ENCODE measurements at places on chromosomes 5 and 9. TPM values are rescaled to one million over a fixed set of nuclear protein-coding genes. Genes with fewer than 3 reads are reported as not detected.

CCL19 gene
- total RNA-seq, result not detected

SPATA31A3 gene
- not detected for total RNA-seq

GABBR2 gene
- 0.17 TPM for total RNA-seq

C5orf52 gene
- total RNA-seq, result not detected

PCDHGA3 gene
- total RNA-seq, result 1.0 TPM

NUTM2G gene
- total RNA-seq, result not detected

SPATA31D4 gene
- not detected for total RNA-seq

FOXD4L6 gene
- total RNA-seq, result 0.10 TPM

TGFBI gene
- total RNA-seq, result 468 TPM

DNA sequence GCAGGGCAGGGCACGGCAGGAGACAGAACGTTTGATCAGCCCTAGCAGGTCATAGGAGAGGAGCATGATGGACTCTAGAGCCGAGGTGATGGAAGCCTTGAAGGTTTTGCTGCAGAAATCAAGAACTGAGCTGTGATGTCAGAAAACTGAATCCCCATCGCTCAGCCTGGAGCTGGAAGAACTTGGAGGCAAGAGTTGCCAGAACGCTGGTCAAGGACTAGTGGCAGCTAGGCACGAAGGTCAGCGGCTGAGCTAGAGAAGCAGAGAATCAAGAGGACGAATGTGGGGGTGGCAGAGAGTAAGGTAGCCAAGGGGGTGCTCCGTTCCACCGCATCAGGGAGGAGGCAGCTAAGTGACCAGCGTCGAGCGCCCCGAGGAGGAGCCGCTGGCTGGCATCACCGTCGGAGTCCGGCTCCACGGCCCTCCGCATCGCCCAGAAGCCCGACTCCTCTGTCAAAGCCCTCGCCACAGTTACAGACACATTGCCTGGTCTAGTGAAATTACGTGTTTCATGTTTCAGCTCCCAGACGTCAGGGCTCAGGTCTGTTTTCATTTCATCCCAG, 1.2 kb upstream of the GALNT10 start:
- DNase-seq, result peak; percentile 12

DNA sequence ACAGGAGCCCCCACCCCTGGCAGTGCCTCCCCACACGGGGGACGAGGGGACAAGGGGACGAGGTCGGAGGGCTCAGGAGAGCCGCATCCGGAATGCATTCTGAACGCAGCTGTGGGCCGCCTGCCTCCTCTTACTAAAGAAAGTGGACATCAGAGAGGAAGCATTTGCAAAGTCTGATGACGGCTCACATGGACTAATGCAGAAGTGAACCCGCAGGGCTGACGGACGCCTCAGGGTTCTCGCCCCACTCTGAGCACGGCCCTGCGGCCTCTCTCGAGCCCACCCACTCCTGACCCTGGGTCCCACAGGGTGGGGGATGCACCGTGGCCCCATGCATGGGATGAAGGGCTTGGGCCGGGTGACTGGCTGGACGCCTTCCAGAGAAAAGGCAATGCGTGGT, 5.9 kb downstream of the LPCAT1 start:
- DNase-seq, result no peak

GRCh38 chr5:33941090-33941489, 4.9 kb downstream of the RXFP3 start:
- DNase-seq, result no peak

- no peak for DNase-seq
Measured at GRCh38 chr9:127169575-127169883, 47.1 kb upstream of the ANGPTL2 start.

GRCh38 chr5:149646564-149646963, 65.3 kb downstream of the ARHGEF37 start:
- peak; percentile 68 for DNase-seq

GRCh38 chr5:64765804-64766504, 2.5 kb downstream of the SREK1IP1 start:
- peak; percentile 67 for DNase-seq

DNA sequence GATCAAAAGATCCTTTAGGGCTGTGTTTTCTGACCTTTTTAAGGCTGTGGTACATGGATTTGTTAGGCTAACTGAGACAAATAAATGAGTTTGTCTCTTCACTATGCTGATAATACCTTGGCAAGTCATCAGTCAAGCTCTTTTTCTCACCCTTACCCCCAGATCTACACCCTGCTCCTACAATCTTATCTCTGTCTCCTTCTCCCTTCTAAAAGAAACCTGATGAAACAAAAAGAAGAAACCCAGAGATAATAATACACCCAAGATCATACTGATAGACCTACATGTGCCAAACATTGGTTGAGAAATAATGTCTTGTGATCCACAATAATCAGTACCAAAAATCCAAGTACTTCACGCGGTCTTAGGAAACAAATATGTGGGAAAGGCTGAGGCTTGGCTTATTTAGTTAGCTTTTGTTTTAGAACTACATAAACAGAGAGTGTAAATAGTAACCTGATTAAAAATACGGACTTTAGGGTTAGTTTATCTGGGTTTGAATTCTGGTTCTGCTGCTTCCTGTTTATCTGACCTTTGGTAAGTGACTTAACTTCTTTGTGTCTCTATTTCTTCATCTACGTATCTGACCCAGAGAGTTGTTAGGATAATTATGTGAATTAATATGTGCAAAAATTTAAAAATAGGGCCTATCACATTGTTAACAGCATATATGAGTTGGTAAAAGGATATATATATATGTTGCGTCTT, 24.8 kb upstream of the PDCD1LG2 start:
- DNase-seq, result no peak

- DNase-seq, result no peak
Measured at GRCh38 chr9:115517335-115518075, 399.5 kb upstream of the TNC start.

DNA sequence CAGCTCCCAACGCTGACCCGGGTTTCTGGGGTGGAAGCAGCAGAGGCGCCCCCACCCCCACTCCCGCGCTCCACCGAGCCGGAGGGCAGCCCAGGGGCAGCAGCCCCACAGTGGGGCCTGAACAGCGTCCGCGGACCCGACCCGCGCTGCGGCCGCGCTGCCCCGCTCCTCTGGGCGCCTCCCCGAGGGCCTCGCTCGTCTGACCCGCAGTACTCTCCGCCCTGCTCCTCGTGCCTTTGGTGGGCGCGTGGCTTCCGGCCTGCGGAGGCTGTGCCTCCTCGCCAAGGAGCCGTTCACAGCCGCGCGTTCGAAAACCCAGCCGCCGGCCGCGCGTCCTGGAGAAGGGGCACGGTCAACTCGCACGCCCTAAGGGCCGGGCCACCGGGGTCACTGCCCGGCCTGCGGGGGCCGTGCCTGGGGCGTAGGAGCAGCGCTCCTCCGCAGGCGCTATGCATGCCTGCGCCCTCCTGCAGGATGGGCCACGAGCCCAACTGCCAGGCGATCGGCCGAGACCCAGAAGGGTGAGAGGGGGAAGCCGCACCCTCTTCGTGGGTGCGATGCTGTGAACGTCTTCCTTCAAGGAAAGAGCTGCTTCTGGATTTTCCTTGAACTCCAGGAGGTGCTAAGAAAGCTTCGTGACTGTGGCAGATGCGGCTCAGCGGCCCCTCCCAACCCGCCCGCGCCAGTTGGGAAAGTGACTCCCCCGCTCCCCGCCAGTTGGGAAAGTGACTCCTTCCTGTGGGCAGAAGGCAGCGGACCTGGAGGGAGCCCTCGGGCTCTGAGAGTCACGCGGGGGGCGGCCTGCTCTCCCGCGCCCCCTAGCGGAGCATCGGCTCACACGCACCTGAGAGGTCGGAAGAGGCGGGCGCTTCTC, 82.7 kb downstream of the HSD17B3 start:
- DNase-seq, result peak; percentile 33

DNA sequence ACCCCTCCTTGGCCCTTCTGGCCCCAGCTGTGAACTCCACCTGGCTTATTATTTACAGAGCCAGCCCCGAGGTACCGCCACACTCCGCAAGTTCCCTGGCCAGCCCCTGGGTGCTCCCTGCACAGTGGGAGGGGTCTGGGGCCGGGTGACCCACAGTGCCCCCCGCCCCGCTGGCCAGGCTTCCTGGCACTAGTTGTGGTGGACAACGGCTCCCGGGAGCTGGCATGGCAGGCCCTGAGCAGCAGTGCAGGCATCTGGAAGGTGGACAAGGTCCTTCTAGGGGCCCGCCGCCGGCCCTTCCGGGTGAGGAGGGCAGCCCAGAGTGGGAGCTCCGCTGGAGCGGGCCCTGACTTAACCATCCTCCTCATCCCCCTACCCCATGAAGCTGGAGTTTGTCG, 3.9 kb downstream of the MAMDC4 start:
- DNase-seq, result no peak

DNA sequence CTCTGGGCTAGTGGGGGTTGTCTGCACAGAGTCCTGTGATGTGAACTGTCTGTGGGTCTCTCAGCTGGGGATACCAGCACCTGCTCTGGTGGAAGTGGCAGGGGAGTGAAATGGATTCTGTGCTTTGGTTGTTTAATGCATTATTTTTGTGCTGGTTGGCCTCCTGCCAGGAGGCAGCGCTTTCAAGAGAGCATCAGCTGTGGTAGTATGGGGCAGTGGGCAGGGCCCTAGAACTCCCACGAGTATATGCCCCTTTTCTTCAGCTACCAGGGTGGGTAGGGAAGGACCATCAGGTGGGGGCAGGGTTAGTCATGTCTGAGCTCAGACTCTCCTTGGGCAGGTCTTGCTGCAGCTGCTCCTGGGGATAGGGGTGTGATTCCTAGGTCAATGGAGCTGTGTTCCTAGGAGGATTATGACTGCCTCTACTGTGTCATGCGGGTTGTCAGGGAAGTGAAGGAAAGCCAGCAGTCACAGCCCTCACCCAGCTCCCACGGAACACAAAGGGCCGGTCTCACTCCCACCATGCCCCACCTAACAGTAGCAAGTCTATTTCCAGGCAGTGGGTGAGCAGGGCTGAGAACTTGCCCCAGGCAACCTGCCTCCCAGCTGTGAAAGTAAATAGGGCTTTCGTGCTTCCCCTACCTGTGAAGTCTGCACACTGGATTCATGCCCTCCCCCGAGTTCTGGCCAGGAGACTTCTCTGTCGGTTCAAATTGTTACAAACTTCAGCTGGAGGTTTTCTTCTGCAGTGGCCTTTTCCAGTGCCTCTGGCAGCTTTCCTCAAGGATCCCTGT, 25.7 kb upstream of the FAM81B start:
- DNase-seq, result peak; percentile 3

DNA sequence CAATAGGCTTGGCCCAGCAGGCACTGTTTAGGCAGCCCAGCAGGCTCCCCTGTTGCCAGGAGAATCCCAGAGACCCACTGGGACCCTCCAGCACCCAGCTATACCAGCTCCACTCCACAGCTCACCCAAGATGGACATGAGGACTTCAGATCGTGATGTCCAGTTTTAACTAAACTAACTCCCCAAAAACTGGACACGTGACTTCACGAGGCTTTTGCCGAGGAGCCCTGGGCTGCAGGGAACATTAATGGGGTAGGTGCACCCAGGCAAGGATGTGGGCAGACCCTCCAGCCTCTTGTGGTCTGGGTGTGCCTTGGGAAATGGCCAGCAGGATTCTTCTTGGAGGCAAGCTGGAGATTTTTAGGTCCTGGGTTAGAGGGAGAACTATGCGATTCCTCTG, 8.9 kb upstream of the NKD2 start:
- no peak for DNase-seq

GRCh38 chr5:757346-757930, 27.1 kb downstream of the ZDHHC11B start:
- no peak for DNase-seq

- no peak for DNase-seq
Measured at GRCh38 chr9:100294806-100295205, 57.9 kb downstream of the TEX10 start.

GRCh38 chr5:41334221-41334620, 120.9 kb upstream of the C6 start:
- no peak for DNase-seq

GRCh38 chr5:97979740-97980139, 793.7 kb upstream of the RGMB start:
- DNase-seq, result no peak

DNA sequence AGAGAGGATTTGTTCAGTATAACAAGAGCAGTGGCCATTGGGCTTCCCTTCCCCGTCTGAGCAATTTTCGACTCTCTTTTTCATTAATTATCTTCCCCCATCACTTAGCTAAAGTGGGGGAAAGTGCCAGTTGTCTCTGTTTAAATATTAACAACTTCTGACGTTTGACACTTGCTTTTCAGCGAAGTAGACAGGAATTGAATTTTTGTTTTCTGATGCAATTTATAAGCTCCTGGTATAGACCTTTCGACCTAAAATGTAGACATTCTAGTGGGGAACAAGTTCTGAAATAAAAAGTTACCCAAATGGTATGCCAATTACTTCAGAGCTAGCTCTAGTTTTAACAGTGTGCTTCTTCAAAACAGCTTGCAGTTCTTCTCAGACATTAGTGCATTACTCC, 100.6 kb downstream of the ITGA1 start:
- DNase-seq, result peak; percentile 22

GRCh38 chr9:73230251-73230650, 78.6 kb downstream of the ANXA1 start:
- DNase-seq, result peak; percentile 11

GRCh38 chr9:8552732-8553131, 753.2 kb upstream of the DMAC1 start:
- no peak for DNase-seq

GRCh38 chr9:34988218-34989002, 1.1 kb upstream of the DNAJB5 start:
- no peak for DNase-seq

- no peak for DNase-seq
Measured at GRCh38 chr5:3414371-3414770, 181.3 kb upstream of the IRX1 start.

DNA sequence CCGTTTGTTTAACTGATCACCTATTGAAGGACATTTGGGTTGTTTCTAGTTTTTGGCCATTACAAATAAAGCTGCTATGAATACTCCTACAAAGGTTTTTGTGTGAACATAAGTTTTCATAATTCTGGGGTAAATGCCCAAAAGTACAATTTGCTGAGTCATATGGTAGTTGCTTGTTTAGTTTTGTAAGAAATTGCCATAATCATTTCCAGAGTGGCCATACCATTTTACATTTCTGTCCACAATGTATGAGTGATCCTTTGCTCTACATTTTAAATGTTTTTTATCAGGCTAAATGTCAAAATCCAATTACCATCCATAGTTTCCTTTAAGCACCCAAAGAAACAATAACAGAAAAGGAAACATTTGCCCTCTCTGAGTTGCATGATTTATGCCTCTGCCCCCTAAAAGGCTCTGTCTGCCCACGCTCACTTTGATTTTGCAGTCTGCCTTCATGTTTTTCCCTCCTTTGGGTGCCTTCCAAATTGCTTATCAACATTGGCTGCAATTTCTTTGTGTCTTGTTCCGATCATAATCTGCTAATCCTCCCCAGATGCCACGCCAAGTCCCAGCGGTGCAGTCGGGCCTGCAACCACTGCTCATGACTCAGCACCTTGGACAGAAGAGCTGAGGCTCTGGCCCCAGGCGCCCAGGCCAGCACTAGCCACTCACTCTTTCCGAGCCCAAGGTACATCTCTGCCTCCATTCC, 339.2 kb downstream of the PIK3R1 start:
- DNase-seq, result peak; percentile 55

DNA sequence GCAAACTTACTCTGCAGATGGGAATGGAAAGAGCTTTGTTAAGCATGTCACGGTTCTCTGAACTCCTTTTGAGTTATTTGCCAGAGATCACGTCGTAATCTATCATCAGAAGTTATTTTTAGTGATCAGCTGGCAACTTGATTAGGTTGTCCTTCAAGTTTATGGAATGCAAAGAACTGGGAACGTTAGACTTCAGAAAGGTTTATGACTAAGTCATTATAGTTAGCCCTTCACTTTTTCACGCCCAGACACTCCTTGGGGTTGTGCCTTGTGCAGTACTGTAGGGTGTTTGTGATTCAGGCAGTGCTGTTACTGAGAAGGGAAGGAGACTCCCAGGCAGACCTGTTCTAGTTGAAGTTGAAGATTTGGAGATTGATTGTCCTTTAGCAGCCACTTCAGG, 26.8 kb upstream of the PHF2 start:
- peak; percentile 54 for DNase-seq

Measured in renal cortical epithelial cell (primary cell).